Left renal pelvis (tissue), 4 donors: ENCODE measurements at places on chromosomes 2 and 18. TPM values are rescaled to one million over a fixed set of nuclear protein-coding genes. Genes with fewer than 3 reads are reported as not detected.

Gene UGT1A4
- not detected for polyA plus RNA-seq

Gene PDE1A
- polyA plus RNA-seq, result 34.5 TPM

Gene PIEZO2
- polyA plus RNA-seq, result 30.7 TPM

DNA sequence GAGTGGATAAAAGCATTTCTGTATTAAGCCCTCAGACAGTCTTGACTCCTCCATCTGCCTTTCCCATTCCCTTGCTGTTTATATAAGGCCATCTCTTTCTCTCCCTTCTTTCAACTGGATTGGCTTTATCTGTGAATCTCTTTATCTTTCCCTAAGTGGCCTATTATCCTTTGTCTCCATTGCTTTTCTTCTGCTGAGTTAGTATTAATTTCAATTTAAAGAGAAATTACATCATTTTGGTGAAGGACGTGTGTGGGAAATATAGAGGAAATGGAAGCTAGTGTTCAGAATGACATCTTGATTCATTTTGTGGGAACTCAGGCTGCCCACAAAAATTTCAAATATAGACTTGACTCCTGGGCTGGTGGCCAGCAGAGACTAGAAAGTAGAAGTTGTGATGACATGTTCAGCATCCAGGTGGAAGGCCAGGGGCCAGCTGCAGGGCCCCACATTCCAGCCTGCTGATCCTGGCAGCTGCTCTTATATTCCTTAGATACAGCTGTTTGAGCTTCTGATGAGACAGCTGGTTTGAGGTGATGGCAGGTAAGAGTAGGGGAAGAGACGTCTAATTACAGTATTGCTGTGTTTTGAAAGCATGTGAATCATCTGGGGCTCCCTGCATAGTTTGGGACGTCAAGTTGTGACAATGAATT, 52.3 kb downstream of the DIS3L2 start:
- no peak for DNase-seq

Gene TUBB8B
- 0.93 TPM for polyA plus RNA-seq

DNA sequence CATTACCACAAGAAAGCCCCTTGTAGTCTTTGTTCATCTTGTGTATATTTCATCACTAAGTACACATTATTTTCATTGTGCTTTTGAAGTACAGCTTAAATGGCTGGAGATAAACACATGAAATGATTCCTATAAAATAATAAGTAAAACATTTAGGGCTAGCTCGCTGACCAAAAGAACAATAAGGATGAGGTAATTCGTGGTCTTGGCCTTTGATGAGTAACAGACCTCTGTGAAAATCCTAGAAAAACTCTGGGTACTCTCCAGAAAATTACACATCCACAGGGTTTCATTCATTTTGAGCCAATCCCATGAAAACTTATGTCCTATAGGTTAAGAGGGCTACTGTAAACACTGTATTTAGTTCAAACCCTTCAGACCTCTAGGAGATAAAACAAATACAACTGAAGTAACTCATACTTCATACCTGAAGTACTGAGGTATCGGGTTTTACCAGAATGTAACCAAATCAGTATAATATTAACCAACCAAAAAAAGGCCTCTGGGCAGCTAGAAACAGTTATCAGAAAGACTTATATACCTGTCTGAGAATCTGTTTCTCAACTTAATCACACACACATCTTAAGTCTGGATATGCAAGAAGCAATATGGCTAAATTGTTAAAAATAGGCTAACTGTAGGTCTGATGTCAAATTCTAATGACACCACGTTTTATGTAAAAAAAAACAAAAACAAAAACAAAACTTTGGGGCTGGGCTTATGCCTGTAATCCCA, 31.0 kb downstream of the CFAP36 start:
- no peak for DNase-seq

- DNase-seq, result no peak
Observed at GRCh38 chr18:45538444-45538843, 76.8 kb upstream of the SLC14A2 start.

Gene GKN1
- not detected for polyA plus RNA-seq

DNA sequence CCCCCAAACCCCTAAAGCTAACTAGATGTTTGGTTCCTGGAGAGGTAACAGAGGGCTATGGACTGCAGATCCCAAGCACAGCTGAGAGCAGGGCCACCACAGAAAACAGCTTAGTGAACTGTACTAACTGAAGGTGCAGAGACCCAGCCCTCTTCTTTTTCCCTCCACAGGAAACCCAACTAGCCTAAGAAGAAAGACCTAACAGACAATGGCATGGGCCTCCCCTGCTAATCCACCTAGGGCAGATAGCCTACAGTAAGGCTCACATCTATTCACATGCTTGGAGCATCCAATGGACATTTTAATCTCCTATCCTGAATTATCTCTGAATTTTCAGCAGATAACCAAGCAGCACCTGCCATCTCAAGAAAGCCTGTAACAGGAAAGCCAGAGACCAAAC, 8.8 kb upstream of the FECH start:
- DNase-seq, result no peak

- no peak for DNase-seq
Observed at GRCh38 chr2:217698691-217699090, 304.1 kb downstream of the TNS1 start.

DNA sequence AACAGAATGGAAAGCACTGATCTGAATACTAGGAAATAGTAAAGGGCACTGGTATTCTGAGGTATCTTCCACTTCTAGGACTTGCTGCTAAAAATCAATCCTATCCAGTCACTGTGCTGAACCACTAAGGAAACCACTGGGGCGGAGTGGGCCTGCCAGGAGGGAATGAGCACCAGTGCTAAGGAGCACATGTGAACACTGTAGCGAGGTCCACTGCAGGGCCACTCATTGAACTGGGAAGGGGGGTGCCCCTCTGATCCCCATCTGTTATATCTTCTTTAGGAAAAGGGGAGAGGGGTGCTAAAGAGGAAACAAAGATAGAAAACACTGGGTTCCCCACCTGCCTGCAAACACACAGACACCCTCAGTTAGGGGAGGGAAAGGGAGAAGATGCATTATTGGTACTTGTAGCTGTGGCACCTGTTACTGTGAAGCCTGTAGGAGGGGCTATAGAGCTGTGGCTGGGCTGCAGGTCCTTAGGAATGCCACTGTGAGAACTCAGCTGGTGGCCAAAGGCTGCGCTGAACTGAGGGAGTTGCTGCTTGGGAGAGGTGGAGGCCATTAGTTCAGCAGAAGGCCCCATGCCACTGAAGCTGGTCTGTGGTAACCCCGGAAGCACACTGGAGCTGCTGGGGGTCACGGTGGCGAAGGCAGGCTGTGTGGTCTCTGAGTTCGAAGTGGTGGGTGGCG, 81.8 kb downstream of the INO80D start:
- no peak for DNase-seq

DNA sequence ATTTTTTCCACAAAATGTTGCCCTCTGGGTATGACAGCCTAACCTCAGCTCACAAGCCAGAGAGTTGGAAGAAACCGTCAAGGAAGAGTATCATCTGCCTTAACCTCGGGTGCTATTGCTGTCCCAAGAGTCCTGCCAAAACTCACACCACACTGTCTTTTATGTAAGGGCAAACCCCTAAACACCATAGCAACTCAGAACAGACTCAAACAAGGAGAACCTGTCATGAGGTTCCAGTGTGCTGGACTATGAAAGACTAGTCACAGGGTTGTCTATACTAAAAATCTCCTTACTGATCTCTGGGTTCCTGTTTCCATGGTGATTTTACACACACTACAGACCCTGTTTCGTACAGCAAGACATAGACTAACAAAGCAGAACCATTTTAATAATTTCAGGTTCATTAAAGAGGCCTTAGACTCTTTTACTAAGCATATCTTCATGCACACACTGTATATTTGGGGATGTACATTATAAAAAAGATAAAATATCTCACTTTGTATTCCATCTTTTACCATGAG, 159.8 kb downstream of the PKP4 start:
- DNase-seq, result no peak

GRCh38 chr2:149808556-149808955, 221.0 kb upstream of the MMADHC start:
- no peak for DNase-seq

DNA sequence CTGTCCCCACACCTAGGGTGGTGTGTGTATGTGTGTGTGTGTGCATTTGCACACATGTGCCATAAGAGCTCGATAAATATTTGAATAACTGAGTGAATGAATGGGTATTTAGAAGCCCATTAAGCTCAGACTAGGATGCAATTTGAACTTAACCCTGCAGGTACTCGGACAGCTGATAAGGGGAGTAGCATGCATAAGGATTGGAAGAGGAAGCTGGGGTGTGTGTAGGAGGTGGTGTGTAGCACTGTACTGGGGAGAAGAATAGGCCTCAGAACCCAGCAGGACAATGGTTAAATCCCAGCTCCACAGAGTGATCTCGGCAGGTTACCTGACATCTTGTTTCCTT, 1.8 kb upstream of the KCNF1 start:
- no peak for DNase-seq

GRCh38 chr2:182038576-182038975, 52.9 kb downstream of the PPP1R1C start:
- no peak for DNase-seq

DNA sequence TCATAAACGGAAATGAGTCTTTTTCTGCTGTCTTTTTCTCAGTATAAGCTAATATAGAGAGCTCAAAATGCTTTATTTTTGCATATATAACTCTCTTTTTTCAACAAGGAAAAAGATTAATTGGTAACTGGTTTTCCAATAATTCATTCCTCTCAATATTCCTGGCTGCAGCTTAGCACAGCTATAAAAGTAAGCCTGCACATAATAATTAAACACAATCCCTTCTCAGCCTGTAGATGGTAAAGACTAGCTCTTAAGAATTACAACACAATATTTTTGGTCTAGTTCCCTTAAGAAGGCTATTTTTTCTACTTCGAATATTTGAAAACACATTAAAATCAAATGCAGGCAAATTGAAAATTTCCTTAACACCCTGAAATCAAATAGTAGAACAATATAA, 258.0 kb downstream of the DOK6 start:
- no peak for DNase-seq

Gene BMP10
- polyA plus RNA-seq, result not detected

- DNase-seq, result no peak
Observed at GRCh38 chr2:44120428-44120827, 48.2 kb upstream of the PPM1B start.

Gene CPSF3
- 32.7 TPM for polyA plus RNA-seq

DNA sequence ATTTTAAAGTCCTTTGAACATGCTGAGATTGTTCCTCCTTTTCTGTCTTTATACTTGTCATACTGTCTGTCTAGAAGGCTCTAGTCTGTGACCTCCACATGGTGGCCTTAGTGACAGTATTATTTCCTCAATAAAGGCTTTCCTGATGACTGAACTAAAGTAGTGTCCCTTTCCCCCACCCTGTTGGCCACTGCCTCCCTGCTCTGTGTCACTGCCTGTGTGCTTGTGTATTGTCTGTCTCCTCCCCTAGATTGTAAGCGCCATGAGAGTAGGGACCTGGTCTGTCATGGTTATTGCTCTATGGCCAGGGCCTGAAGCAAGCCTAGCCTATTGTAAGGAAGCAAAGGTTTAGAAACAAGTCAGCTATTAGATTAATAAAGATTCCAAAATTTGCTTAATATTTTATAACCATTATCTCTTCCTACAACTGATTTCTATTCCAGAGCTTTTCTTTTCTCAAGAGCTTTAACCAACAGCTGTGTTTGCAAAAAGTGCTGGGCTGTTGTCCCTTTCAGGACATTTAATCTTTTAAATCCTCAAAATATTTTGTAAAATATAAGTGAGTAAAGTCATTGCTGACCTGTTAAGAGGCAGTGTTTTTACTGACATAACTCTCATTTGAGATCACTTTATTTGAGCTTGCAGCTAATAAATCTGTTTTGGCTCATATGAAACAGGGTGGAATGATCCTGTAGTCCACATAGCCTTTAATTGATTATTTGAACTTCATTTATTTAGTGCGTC, 35.5 kb downstream of the DIS3L2 start:
- DNase-seq, result no peak

GRCh38 chr2:180596453-180596852, 384.0 kb upstream of the UBE2E3 start:
- no peak for DNase-seq

DNA sequence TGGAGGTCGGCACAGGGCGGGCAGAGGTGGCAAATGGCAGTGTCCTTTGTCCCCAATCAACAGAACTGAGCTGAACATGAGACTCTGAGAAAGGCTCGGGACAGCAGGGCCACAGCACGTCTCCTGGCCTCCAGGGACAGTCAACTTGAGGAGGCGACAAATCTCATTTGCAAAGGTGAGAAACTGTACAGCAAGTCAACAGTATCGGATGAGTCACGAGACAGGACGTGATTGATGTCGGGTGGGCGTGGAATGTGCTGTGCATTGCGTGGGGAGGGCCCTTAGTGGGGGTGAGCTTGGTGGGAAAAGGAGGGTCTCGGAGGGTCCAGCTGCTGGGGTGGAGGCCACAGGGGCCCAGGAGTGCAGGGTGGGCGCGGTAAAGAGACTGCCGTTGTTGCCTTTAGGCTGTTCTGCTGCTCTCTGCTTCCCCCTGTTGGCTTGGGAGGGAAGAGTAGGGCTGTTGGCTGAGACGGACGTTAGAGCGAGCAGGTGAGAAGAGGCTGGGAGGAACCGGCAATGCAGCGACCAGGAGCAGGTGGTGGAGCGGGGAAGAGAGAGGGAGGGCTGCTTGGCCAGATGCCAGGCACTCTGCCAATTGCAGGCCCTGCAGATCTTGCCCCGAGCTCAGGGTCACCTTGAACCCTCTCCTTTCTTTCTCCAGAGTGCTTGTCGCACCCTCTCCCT, 164.3 kb downstream of the BCL2 start:
- no peak for DNase-seq
